ENCODE measurements at places on chromosomes 5 and 9.

- DNase-seq: no peak
Observed at GRCh38 chr5:16558984-16559629, 57.7 kb downstream of the RETREG1 start.

- no peak for DNase-seq
Observed at GRCh38 chr9:70614786-70615463, 200.5 kb upstream of the KLF9 start.

- no peak for DNase-seq
Observed at GRCh38 chr5:152332716-152333460, 72.2 kb downstream of the NMUR2 start.

- no peak for DNase-seq
Observed at GRCh38 chr5:21070858-21071257, 1082.9 kb upstream of the CDH18 start.

- DNase-seq: no peak
Observed at GRCh38 chr5:105430516-105430915, 1867.9 kb upstream of the NUDT12 start.

GRCh38 chr9:123218831-123219230 is 49.6 kb downstream of the STRBP start:
- no peak for DNase-seq

- DNase-seq: no peak
Observed at GRCh38 chr9:120900824-120901223, 23.8 kb upstream of the PHF19 start.

DNA sequence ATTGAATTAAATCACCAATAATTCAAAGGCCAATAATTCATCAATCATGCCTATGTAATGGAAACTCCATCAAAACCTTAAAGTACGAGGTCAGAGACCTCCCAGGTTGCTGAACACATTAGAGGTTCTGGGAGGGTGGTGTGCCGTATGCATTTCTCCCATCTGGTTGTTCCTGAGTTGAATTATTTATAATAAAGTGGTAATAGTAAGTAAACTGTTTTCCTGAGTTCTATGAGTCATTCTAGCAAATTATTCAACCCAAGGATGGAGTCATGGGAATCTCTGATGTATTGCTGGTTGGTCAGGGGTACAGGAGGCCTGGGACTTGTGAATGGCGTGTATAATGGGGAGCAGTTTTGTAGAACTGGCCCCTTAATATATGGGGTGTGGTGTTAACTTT is 191.7 kb downstream of the CARTPT start:
- DNase-seq: no peak

DNA sequence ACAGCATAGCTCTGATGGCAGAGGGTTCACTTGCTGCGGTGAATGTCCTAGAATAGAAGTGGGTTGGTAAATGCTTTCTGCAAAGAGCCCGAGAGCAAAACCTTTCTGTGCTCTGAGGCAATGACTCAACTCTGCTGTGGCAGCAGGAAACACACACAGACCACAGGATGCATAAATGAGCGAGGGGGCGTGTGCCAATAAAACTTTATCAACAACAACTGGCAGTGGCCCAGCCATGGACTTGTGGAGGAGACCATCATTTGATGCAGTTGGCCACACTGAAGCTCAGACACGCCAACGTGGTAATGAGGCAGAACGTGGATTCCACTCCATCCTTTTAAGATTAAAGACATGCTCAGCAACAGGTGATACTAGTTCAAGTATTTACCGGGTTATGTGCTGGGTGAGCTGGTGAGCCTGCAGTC is 6.8 kb downstream of the MRPL36 start:
- peak; percentile 54 for DNase-seq

- no peak for DNase-seq
Observed at GRCh38 chr5:15538516-15538915, 38.5 kb downstream of the FBXL7 start.
